A549 treated with ZK216348 at 1 μM for 4 hours (cell line): ENCODE measurements at places on chromosomes 16 and 17. TPM values are rescaled to one million over a fixed set of nuclear protein-coding genes. Genes with fewer than 3 reads are reported as not detected.

HBA1 gene
- total RNA-seq = 0.93 to 2.3 TPM (median 1.6 TPM) in 5 replicates

KRT33A gene
- not detected in 5 replicates for total RNA-seq

CSH1 gene
- total RNA-seq = not detected in 5 replicates

IL17C gene
- total RNA-seq = not detected in 5 replicates

SYCE1L gene
- 5.2 to 8.0 TPM (median 7.8 TPM) in 5 replicates for total RNA-seq
